RCC 7860 (cell line): ENCODE measurements at places on chromosomes 12 and 14.

DNA sequence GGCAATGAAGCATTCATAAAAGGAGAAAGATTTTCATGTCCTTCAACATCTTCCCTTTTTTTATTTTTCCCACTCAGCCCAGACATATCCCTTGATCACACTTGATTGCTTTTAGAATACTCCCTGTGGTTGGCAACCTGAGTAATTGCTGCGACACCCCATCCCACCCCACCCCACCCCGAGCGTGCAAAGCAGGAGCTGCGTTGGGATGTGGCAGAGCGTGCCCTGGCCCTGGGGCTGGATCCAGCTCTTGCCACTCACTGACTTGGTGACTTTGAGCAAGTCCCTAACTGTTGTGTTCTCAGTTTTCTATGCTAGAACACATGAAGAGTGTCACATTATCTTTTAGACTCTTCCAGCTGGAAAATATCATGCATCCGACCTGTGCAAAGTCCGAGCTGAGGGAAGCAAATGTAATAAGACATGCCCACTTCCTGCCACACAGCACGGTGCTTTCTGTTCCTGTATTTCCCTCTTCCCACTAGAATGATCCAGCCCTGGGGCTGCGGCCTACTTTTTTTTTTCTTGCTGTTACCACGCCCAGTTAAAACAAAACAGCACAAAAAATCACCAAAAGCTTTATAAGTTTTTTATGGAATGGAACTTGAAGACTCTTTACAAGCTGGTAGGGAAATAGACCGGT is 4.0 kb downstream of the ASCL4 start:
- DNase-seq, result no peak

- no peak for DNase-seq
These were observed 462.9 kb upstream of the MIS18BP1 start for GRCh38 chr14:45715946-45716345.

- DNase-seq, result no peak
These were observed 86.2 kb upstream of the TMTC1 start for GRCh38 chr12:29869946-29870345.

DNA sequence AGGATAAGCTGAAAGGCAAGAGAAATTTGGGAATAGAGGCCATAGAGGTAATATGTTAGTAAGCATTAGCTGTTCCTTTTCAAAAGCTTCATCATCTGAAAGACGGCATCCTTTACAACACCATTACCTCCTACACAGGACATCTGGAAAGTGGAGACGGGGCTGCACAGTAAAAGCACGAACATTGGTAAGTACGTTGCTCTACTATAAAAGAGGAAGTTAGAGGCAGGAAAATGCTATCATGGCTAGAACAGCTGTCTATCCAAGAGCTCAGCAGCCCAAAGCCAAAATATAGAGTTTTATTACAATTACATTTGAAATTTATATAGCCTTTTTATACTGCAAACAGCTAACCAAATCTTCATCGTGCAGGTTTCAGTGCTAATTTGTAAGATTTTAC is 172.3 kb upstream of the GRIP1 start:
- no peak for DNase-seq

- no peak for DNase-seq
These were observed 791.6 kb downstream of the DIO2 start for GRCh38 chr14:79419571-79420327.

- DNase-seq, result no peak
These were observed 3.1 kb downstream of the NFYB start for GRCh38 chr12:104134882-104135281.

DNA sequence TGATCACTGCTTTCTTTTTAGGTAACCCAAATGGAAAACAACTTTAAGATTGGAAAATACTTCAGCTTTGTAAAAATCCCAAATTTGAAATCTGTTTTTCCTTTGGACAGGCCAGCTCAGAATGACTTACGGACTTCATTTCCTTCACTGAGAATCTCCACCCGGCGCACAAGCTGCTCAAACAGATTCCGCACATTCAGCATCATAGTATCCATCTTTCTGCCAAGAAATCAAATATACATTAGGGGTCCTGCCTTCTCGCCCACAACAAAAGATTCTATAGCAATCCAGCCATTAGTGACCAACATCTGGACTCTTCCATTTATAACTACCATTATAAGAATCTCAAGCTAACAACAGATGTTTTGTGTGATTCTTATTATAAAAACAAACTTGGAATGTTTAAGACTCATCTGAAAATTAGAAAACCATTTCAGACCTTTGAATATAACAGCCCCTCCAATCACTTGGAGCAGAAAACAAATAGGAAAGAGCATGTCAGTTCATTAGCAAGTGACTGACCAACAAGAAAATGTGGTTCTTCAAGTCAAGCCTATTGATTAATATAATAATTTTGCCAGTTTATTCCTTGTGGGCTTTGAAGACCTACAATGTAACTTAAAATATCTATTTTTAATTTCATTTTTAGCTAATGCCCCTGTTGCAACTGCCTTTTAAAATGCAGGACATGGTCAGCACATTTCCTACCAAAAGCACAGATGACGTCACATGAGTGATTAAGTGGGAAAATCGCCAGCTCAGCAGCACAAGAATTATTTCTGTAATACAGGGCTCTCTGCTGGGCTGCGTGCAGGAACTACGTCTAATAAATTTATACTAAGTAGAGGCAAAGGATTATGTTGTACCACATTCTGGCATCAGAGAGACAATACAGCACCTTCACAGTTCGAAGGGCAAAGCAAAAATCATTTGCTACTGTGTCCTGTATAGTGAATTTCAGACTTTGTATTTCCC is 8.5 kb downstream of the RACGAP1 start:
- no peak for DNase-seq

DNA sequence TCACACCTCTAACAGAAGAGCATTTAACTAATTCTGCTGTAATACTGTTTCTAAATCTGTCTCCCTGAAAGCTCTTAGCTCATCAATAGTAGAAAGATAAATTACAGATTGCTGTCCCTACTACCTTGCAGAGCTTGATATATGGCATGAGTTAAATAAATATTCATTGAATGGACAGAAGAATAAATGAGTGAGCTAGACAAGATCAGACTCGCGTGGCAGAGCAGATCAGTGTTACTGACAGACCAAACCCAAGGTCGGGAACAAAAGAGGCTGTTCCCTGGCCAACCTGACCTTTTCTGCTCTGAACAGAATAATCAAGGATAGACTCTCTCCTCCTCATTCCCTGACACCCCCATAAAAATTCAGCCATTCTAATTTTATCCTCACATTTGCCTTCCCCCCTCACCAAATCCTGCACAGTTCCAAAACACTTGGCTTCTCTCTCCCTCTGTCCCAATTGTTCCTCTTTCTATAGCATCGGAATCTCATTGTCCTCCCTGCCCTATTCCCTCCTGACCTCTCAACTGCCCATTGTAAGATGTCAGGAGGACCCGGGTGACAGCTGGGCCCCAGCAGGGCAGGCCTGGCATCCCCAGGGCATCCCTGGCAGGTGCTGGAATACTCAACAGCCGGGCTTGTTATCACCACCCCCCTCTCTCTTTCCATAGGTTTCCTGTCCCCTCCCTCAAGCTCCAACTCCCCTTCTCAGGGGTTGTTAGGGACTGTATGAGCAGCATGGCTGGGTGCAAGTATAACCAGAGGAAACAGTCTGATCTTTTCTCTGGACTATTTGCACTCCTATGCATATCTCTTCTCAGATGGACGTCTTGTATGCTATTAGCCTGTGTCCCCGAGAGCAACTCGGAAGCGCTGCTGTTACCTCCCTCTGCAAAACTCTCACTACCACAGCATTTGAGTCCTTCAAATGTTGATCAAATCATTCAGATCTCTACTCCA is 19.9 kb downstream of the NEUROD4 start:
- DNase-seq, result no peak
